Right kidney (tissue), 9 donors: ENCODE measurements at places on chromosomes 7 and 10.

DNA sequence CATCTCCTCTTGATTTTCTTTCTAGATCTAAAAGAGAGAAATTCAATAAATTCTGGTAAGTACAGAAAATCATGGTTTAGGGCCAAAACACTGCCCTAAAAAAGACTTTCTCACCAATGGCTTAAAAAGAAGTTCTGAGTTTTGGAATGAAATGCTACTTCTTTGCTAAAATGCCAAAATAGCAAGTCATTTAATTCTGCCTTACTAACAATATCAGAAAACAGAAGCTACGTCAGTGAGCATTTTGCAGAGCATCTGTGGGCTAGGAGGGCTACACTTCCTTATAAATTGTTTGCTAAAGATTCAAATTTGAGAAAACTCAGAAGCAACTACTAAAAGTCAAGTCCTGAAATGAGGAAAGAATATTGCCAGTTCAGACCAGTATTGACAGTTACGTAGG lies 560.8 kb upstream of the CELF2 start:
- no peak for DNase-seq

- no peak for DNase-seq
These were observed 1.4 kb downstream of the MTURN start for GRCh38 chr7:30136117-30136731.

DNA sequence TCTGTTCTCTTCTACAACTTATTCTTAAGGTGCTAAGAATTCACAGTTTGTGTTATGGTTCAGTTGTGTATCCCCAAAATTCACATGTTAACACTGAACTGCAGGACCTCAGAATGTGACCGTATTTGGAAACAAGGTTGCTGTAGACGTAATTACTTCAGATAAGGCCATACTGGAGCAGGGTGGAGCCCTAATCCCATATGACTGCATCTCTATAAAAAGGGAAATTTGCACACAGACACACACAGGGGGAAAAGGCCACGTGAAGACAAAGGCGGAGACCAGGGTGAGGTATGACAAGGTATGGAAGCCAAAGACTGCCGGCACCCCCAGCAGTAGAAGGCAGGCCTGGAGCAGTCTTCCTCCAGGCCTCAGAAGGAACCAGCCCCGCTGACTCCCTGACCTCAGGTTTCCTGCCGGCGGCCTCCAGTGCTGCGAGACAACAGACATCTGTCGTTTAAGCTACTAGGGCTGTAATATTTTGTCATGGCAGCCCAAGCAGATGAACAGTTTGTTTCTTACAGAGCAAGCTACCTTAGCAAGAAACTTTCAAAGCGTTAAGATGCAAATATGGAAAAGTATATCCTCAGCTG lies 98.7 kb downstream of the PROSER2 start:
- DNase-seq, result no peak

DNA sequence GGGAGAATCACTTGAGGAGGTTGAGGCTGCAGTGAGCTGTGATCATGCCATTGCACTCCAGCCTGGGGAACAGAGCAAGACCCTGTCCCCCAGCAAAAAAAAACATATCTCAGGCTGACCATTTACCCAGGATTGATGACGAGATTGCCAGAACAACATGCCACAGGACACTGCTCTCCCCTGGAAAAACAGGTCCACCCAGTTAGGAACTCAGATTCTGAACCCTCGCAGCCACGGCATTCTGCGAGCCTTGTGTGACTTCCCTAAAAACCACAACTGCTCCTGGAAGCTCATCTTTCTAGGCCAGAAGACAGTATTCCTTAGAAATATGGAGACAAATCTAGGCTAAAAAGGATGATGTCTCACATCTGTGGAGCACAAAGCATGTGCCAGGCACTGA lies 42.1 kb upstream of the SH2B2 start:
- no peak for DNase-seq

DNA sequence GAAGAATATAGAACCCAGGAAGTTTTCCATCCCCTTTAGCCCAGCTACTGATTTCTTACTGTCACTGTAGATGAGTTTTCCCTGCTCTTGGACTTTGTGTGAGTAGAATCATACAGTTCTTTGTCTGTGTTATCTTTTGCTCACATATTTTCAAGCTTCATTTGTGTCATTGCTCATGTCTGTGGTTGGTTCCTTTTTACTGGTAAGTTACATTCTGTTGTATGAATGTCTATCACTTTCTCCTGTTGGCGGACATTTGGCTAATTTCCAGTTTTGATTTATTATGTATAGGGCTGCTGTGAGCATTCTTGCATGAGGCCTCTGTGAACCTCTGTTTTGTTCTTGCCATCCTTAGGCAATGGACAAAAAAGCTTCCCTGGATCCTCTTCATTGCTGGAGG lies 5.3 kb downstream of the GLRX3 start:
- DNase-seq, result no peak

DNA sequence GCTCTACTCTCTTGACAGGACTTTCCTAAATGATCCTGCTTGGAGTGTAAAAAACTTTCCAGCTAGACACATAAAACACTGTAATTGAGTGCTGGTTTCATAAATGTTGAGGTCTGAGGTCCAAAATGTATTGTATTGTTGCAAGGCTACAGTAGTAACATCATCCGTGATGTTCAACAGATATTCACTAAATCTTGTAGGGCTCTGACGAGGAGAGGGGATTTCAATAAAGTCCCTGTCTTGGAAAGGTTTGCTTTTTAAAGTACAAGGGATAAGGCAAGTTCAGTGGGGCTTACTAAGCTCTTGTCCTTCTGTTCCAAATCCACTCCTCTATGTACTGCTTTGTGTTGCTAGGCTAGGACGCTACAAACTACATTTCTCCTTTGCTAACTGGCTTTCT lies 48.9 kb downstream of the FHIP2A start:
- DNase-seq, result no peak
